Right cardiac atrium (tissue), 5 donors: ENCODE measurements at places on chromosomes 5 and 9.
A peak's percentile ranks its signal among the peaks of the same experiment; 100 is the strongest.

DNA sequence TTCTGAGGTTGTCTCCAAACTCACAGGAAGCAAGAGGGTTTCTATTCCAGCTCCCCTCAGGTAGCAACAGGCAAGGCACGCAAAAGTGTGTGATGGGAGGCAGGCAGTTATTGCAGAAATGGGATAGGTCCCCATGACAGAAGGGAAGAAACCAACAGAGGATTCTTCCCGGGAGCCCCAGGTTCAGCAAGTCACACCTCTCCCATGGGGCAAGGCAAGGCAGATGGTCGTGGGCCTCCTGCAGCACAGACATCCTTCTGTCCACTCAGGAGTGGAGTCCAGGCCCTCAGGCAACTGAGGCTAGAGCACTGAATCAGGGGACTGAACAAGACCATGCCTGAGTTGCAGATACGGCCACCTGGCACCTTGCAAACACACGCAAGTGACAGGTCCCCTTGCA, 424.9 kb upstream of the IRX4 start:
- DNase-seq, result no peak

- DNase-seq, result no peak
These were observed 127.1 kb upstream of the ICE1 start for GRCh38 chr5:5295351-5295750.

DNA sequence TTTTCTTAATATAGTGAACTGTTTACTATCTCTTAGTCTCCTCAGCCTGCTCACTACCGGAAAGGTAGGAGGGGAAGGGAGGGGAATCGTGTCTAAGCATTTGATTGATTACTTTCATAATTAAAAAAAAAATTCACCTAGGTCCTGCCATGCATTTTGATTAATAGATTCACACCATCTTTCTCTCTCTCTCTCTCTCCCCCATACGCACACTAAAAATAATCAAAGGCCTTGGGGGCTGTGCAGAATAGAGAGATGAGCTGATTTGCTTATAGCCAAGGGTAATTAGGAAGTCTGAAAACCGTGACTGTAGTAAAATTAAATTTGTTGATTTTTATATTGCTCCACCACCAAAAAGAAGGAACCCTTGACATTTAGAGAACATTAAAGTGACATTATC, 49.6 kb downstream of the CD180 start:
- no peak for DNase-seq

- DNase-seq, result no peak
These were observed 923.8 kb upstream of the CDH9 start for GRCh38 chr5:27962198-27962597.

DNA sequence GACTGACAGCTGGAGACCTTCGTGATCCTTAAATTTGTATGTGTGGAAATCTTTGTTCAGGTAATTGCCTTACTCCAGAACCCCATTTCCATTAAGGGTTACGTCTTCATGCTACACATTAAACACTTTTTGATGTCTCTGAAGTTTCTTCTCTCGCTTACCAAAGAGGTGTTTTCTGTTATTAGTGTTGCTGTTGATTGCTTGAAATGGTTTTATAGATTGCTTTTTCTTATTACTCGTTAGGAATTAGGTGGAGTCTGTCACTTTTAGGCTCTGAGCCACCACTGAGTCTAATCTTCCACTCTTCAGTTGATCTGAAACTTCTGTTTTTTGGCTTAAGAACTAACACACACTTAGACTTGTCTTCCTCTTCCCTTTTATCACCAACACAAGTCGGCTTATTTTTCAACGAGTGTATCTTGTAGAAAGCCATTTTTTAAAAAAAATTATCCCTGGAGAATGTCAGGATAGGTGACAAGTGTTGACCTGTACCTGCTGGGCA, 62.2 kb upstream of the PPARGC1B start:
- DNase-seq, result no peak

DNA sequence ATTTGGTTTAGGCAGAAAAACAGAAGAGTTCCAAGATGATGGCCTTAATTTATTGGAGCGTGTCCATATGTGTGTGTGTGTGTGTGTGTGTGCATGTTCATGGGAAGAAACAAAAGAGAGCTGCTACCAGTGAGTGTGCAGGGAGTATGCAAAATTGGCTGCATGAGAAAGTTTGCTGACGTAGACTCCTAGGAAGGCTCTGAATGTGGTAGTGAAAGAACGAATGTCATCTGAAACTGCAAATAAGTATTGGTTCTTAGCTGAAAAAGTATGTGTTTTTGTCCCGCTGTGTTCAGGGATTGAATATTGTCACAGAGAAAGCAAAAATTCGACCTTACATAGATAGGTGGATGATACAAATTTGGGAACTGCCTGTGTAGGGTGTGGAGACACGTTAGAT, 542.6 kb upstream of the COX7C start:
- DNase-seq, result no peak

- DNase-seq, result no peak
These were observed 50.6 kb downstream of the DEPDC1B start for GRCh38 chr5:60649288-60649917.

DNA sequence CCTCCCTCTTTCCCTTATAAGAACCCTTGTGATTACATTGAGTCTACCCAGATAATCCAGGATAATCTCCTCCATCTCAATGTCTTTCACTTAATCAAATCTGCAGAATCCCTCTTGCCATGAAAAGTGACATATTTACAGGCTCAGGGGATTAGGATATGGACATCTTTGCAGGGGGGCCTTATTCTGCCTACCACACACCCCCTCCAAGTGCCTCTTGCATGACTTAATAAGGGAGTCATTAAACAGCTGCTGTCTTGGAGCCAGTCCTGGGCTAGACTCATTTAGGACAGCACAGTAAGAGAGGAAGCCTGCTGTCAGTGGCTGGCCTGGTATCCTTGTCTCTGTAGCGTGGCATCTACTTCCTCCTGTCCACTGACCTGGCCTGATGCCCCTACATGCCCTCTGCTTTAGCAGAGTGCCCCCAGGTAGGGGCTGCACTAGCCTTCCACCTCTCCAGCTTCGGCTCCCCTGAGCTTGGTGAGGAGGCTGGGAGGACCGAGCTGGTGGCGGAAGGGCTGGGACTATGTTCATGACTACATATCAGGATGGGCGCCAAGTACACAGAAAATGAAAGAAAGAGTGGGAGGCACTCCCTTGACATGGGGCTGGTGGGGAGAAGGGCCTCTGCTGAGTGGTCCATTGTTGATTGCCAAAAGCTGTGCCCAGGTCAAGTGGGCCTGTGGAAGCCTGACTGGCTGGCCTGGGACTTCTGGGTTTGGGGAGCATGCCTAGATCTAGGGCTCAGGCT, 17.2 kb downstream of the ENHO start:
- DNase-seq, result no peak

DNA sequence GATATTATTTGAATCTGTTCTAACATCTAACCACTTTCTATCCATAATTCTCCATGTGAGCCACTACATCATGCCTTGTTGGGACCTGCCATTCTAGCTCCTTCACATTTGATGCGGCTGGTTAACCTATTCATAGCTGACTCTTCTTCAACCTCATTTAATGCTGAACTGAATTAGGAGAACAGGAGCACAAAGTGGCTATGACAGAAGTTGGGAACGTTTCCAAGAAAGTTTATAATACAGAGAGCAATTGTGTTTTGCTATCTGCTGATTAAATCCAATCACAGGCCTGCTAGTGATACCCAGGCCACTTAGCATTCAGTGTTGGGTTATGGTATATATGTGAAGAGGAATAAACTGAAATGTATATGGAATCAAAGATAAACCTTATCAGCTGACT, 440.3 kb downstream of the PTPRD start:
- DNase-seq, result no peak

- no peak for DNase-seq
These were observed 192.6 kb downstream of the ESM1 start for GRCh38 chr5:54792611-54793404.

GRCh38 chr9:19931098-19931890, 142.5 kb upstream of the SLC24A2 start:
- DNase-seq, result no peak

- DNase-seq, result no peak
These were observed 134.9 kb downstream of the MRPS30 start for GRCh38 chr5:44943647-44944046.

DNA sequence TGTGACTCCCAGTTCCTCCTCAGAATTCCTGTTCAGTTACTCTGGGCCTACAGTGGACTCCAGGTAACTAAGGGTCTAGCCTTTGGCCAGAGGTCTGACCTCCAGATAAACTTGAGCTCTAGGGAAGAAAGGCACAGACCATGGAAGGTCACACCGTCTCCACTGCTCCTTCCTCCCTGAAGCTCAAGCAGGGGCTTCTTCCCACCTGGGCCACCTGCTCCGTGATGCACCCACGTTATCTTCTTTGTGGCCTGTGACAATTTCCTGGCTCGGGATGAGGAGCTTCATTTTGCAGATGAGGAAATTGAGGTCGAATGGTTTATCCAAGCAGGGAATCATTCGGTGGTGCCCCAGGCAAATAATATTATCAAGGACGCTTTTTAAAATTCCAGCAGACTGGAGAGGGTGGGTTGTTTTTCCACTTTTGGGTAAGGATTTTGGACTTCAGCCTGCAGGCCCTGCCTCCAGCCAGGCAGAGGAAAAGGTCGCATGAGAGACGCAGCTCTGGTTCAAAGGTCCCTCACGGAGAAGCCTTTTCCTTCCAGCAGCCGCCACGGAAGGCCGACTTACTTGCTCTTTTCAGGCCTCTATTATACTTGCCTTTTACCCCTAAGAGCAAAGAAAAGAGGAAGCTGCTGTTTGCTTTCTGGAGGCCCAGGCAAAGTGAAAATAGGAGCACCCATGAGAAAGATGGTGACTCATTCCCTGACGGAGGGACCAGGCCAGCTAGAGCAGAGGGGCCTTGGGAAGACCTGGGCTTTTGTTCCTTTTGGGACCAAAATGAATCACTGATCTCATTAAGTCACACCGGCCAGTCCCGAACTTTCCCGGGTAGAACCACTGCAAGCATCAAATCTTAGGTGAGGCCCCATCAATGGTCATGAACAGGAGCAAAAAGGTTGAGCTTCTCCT, 22.8 kb upstream of the DUSP1 start:
- DNase-seq, result no peak

GRCh38 chr5:61217214-61217613, 54.9 kb upstream of the SMIM15 start:
- no peak for DNase-seq

GRCh38 chr9:130962418-130963316, 23.6 kb upstream of the FIBCD1 start:
- no peak for DNase-seq

- peak; percentile 48 for DNase-seq
These were observed 96.9 kb upstream of the FCN2 start for GRCh38 chr9:134783699-134784039.

GRCh38 chr5:89120719-89121118, 237.7 kb upstream of the MEF2C start:
- DNase-seq, result no peak

GRCh38 chr5:117144086-117144485, 569.5 kb upstream of the SEMA6A start:
- no peak for DNase-seq

DNA sequence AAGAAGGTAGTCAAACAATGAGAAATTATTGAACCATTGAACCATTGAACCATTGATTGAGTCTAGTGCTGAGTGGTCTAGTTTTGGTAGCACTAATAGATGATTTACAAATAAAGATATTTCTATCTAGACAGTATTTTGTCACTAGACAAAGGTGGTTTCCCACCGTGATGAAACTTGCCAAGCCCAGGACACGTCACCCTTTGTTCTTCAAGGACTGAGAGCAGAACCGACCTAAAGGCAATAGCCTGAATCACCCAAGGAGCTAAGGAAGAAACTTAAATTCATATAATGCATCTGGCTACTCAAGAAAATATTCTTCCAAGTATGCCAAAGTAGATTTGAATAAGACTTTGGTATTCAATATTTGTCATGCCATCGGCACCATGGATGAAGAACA, 103.3 kb downstream of the ESM1 start:
- DNase-seq, result no peak

- no peak for DNase-seq
These were observed 217.1 kb downstream of the PIK3R1 start for GRCh38 chr5:68432682-68433081.

DNA sequence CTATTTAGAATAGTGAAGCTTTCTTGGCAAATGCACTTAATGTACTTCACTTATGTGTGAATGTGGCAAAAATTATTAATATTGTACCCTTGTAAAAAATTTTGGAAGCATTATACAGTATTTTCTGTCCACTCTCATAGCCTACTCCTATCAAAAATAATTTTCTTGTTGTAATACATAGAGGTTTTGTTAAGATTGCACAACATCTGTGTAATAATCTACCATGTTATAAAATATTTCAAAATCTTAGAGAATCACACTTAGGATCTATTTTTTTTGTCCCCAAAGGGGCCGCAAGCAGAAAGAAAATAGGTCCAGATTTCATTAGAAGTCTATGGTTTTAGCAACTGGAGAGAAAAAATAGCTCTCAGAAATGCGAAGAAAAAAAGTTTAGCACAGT, 945.9 kb downstream of the CDH18 start:
- DNase-seq, result no peak

GRCh38 chr5:140166911-140167310, 8.1 kb upstream of the CYSTM1 start:
- DNase-seq, result peak; percentile 3

DNA sequence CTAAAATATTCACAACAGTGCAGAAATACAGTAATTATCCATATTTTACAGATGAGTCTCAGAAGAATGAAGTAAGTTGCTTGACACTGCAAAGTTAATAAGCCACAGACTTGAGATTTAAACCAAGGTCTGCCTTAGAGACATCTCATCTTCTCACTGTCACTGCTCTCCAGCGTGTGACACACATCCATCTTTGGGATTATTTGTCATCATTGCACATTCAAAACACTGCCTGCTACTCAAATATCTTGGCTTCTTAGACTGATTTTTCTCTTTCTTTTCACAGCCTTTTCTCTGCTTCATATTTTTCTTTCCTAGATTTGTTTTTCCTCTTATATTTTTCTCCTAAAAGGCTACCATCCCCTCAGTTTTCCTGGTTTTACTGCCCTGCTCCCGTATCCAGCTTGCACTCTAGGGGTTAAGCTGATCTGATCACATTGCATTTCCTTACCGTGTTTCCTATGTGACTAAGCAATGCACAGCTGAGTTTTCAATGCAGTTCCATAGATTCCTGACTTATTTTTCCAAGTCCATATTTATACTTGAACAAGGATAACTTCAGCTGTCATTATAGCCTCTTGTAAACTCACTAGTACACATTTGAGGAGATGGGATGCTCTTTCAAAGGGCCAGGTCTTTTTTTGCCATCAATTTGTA, 353.0 kb downstream of the PLK2 start:
- no peak for DNase-seq

GRCh38 chr5:80142996-80143395, 107.8 kb downstream of the THBS4 start:
- no peak for DNase-seq

GRCh38 chr5:58582803-58583491, at the start of gene RAB3C:
Gene RAB3C (plus strand): TSS chr5:58583075. CDS start chr5:58583209, 134 bp downstream.
- peak; percentile 93 for DNase-seq

- no peak for DNase-seq
These were observed 26.7 kb upstream of the IPPK start for GRCh38 chr9:92696619-92697018.

DNA sequence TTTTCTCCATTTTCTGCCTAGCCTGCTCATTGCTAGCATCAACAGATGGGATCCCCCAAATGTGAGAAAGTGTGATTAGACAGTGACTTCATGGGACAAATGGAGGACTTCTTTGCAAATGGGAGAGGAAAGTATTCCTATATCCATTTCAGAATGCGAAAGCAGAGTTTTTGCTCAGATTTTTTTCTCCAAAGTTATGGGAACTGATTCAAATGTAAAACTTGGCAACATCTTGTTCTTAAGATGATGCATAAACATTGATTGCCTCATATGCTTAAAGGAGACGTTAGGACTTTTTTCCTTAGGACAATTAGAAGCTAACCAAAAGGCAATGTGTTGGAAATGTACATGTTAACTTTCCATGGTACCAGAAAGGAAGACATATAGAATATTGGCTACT, 704.3 kb upstream of the ZNF608 start:
- DNase-seq, result no peak
